ENCODE measurements at places on chromosomes 13 and 19. TPM values are rescaled to one million over a fixed set of nuclear protein-coding genes. Genes with fewer than 3 reads are reported as not detected.

Gene COMMD6
- 73.2 TPM for total RNA-seq

Gene ZNF567
- 21.3 TPM for total RNA-seq

Gene CASP14
- total RNA-seq = not detected

Gene ODAD3
- total RNA-seq = 0.63 TPM

Gene DIAPH3
- 7.2 TPM for total RNA-seq

Gene NCR1
- not detected for total RNA-seq

Gene DIS3
- total RNA-seq = 35.4 TPM

Gene IGSF23
- total RNA-seq = not detected

Gene RXFP2
- total RNA-seq = not detected

Gene TIMM29
- total RNA-seq = 28.5 TPM

Gene SSC5D
- 0.63 TPM for total RNA-seq

Gene FUT6
- total RNA-seq = not detected

Gene ZNF665
- total RNA-seq = 10.0 TPM

Gene ZNF415
- total RNA-seq = 32.2 TPM

Gene PTH2
- total RNA-seq = not detected

Gene DLL3
- 23.2 TPM for total RNA-seq

Gene SIGLEC5
- not detected for total RNA-seq

Gene MEX3D
- total RNA-seq = 44.8 TPM

Gene PABPC3
- 0.31 TPM for total RNA-seq

Gene TUBB4A
- 215 TPM for total RNA-seq

Gene FFAR1
- total RNA-seq = not detected

Gene ZNF534
- 9.4 TPM for total RNA-seq

Gene ZNF492
- total RNA-seq = 5.6 TPM

Gene LENG9
- total RNA-seq = 3.4 TPM

Gene COX6B1
- 115 TPM for total RNA-seq

Gene ZNF442
- 6.6 TPM for total RNA-seq

Gene CGB8
- total RNA-seq = not detected

Gene LIN7B
- total RNA-seq = 21.6 TPM

Gene GPR12
- 44.1 TPM for total RNA-seq

Gene ARHGEF1
- 24.4 TPM for total RNA-seq

Gene CDC37
- total RNA-seq = 52.6 TPM

Gene NKG7
- 0.63 TPM for total RNA-seq

Gene DIRAS1
- total RNA-seq = 23.8 TPM

Gene ZIM2
- total RNA-seq = 7.8 TPM

Gene MRPL34
- total RNA-seq = 8.1 TPM

Gene KBTBD7
- 43.8 TPM for total RNA-seq

Gene RAB3D
- total RNA-seq = 18.2 TPM

Gene CYP2A7
- not detected for total RNA-seq

Gene ALKBH7
- 22.2 TPM for total RNA-seq

Gene RDH8
- not detected for total RNA-seq

Gene C13orf46
- total RNA-seq = 1.3 TPM

Gene SBK2
- total RNA-seq = not detected

Gene TEX26
- total RNA-seq = not detected

Gene CFD
- total RNA-seq = 0.31 TPM

Gene KLK8
- not detected for total RNA-seq

Gene OR7C1
- total RNA-seq = not detected

Gene OR10H1
- total RNA-seq = not detected

Gene LILRB2
- not detected for total RNA-seq

Gene SLC6A16
- total RNA-seq = 0.94 TPM

Gene LAIR1
- total RNA-seq = 1.3 TPM

Gene FXYD1
- not detected for total RNA-seq

Data from parietal lobe (tissue), 2 donors.